AML-193 (cell line): ENCODE measurements at places on chromosomes 12 and 14.

- DNase-seq: no peak
Observed at GRCh38 chr12:54418441-54419087, 502 bp downstream of the ITGA5 start.

GRCh38 chr14:58537004-58537403 lies 100.8 kb upstream of the DACT1 start:
- no peak for DNase-seq

GRCh38 chr14:94355191-94355794 lies 32.2 kb upstream of the SERPINA6 start:
- peak; percentile 29 for DNase-seq

DNA sequence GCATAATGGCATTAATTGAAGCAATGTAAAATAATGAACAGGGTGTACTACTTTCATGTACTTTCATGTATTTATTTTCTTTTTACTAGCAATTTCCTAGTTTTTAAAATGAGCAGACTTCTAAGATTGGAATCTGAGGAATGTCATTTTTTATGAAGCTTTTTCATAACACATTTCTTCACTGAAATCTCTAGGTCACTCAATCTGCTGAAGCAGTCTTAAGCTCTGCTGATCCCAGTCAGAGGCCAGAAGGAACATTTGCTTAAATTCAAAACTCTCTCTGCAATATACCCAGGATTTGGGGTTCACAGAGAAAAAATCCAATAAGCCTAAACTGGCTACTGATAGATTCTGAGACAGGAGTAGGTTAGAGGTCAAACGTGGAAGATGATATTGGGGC lies 73.6 kb upstream of the CNTN1 start:
- no peak for DNase-seq

DNA sequence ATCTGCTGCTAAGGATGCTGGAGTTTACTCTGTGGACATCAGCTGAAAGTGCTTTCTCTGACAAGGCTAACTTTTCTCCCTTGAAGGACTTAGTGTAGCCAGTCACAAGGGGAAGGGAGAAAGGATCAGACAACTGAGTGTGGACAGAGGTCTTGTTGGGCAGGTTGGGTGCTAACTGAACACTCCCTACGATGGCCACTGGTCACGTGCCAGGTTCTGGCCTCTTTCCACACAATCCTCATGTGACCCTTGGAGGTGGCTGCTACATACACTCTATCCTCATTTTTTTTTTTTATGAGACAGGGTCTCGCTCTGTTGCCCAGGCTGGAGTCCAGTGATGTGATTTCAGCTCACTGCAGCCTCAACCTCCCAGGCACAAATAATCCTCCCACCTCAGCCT lies 39.7 kb downstream of the FOXN4 start:
- DNase-seq: no peak

DNA sequence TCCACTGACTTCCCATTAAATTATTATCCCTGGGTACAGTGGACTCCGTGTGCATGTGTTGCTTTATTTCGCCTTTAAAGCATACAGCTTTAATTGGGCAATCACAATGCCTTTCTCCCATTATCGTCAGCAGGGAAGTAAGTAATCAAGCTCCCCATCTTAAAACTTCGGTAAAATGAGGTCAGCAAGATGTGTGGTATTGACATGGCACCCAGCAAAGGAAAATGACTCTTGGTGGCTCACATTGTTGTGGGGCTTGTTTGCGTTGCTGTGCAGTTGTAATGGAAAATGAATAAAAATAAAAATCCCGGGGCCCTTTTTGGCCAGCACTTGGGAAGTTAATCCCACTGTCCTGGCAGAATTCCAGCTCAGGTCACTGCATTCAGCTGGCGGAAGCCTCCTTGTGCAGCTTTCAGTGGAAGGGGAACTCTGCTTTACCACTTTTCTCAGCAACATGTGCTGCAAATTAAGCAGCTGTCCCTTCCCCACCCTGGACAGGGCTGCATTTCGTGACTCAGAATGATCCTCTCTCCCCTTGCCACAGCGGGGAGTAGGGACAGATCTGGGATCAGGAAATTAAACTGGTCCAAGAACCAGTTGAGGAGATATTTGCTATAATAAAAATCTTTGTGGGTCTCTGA lies 13.9 kb upstream of the ATP2A2 start:
- DNase-seq: no peak

DNA sequence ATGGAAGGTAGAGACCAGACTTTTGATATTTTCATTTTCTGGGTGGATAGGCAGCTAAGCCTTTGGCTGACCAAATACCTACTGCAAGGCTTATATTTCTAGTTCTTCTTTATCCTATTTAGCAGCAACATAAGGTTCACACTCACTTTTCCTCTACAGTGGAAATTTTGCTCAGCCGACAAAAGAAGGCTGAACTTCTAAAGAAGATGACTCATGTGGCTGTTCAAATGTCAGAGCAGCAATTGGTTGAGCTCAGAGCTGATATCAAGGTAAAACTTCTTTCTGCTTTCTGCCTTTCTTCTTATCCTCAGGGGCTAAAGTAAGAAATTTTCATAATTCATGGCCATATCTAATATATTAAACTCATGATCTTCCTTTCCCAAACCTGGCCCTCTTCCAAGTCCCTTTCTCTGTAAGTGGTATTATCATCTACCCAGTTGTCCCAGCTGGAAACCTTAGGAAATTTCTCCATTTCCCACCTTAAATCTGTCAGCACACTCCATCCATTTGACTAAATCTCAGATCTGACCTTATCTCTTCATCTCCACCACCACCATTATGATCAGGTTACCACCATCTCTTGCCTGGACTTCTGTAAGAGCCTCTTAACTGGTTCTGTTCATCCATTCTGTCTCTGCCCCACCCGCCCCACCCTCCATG lies 19.8 kb upstream of the KCNH3 start:
- DNase-seq: no peak

- no peak for DNase-seq
Observed at GRCh38 chr12:76018111-76018510, 13.5 kb downstream of the PHLDA1 start.

GRCh38 chr14:35020713-35021112 lies 25.4 kb upstream of the FAM177A1 start:
- no peak for DNase-seq

DNA sequence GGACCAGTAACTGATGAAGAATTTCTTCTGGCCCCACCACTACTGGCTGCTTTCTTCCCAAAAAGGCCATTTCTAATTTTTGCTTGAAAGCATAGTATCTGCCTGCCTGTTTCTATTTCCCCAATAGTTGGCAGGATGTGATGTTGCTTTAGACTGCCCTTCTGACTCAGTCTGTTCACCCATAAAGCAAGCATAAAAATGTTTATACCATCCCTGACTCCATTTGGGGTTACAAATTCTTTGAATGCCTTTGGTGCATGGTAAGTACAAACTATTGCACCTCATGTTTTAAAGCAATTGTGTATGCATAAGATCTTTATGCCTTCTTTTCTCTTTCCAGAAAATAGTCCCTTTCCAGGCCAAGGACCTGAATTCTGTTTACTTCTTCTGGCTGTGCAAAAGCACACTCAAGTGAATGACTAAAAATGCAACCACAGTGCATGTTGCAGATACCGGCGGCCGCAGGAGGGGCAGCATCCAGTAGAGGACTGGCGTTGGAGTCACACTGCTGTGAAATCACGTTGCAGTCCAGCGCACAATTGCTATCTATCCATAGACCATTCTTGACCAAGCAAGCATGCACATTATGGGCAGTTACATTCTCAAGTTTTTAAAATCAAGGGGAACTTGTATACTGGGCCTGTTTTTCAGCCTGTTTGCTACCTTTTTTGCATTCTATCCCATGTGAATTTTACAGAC lies 82.4 kb downstream of the SLC5A8 start:
- no peak for DNase-seq

DNA sequence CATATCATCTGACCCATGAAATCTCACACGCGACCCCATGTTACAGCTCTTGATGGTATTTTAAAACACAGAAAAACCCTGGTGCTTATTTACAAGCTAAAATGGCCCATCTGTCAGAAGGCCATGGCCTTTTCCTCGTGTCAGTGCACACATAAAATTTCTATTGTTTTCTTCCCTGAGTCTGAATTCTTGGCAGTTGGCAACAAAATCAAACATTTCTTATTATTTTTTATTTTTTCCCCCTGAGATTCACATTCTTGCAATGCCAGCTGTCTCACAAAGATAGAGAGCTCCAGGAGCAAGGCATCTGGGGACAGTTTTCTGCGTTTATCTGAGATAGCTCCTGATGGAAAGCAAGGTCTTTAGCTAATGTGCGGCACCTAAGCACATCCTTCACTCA lies 818.1 kb upstream of the TMEM132C start:
- DNase-seq: no peak

DNA sequence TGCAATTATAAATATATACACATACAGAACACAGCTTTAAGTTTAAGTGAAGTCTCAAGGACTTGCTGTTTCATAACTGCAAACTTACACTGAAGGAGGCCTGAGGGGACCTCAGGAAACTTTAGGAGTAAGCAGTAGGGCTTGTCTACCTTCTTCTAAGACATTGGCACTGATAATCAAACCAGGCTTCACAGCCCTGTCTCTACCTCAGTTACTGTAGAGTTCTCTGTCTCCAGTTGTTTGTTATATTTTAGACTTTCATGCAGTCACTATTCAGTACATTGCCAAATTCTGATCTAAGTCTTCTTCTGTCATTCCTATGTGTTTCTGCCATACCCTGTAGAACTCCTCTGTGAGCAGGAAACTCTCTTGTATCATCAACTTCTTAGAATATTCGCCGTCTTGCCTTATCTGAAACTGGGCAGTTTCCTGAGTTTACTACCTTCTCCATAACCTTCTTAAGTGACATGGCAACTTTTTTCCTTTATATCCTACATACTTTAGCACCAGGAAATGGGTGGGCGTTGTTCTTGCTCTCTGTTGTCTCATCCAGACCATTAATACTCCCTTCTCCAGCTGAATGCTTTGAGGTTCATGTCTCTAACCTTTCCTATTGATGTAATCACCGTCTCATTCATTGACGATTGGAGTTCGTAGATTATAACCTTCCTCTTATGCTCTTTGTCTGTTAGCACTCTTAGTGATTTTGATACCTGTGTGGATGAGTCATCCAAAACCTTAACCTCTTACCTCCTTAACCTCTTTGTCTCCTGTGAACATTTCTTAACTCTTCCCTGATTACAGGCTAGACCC lies 11.4 kb downstream of the APAF1 start:
- no peak for DNase-seq

DNA sequence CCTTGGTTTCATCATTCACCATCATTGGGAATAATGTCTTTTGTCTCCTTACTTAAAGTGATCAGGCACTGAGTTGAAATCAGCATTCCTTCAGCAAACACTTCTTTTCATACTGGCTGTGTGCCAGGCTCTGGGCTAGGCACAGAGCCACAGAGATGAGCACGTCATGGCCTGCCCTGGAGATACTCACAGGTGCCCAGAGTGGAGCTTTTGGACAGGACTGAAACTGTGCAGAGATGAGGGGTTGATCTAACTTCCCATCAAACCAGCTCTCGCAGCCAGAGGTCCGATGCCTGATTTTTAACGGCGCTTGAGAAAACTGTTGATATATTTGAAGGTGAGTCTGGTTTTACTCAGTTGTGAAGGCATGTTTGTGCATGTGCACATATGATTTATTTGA lies 43.1 kb downstream of the CACNA1C start:
- no peak for DNase-seq

DNA sequence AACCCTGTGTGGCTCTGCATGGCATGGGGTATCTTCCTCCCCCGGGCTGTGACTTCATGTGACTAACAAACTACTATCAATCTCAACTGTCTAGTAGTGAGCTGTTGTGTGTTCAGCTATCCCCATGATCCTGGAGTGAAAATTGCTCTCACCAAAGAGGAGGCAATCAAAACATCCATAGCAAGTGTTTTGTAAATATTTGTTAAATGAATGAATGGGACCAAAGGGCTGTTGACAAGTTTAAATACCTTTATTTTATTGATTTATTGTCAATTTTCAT lies 138.1 kb upstream of the CPM start:
- DNase-seq: no peak

DNA sequence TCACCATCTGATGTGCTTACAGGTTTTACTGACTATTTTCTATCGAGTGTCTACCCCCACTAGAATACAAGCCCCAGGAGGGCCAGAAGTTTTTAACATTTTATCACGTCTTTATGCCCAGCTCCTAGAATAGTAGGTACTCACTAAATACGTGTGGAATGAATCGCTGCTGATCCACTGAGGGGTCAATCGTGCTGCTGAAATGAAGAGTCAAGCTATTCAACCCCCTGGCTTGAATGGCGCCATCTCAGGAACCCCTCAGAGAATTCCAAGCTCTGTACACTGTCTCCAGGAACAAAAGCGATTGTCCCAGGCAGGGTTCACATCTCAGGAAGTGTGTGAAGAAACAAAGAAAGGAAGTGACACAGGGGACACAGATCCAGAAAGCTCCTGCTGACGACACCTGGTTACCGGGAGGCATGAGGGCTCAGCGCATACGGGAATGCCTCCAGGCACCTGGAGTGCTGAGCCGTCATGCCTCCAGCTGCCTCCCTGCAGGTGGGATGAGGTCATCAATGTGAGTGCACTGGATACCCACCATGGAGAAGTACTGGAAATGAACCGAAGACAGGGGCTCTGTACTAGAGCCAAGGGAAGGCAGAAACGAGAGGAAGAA lies 45.6 kb downstream of the PITPNM2 start:
- DNase-seq: no peak

GRCh38 chr14:105041841-105042765 lies 21.2 kb upstream of the CDCA4 start:
- DNase-seq: no peak

DNA sequence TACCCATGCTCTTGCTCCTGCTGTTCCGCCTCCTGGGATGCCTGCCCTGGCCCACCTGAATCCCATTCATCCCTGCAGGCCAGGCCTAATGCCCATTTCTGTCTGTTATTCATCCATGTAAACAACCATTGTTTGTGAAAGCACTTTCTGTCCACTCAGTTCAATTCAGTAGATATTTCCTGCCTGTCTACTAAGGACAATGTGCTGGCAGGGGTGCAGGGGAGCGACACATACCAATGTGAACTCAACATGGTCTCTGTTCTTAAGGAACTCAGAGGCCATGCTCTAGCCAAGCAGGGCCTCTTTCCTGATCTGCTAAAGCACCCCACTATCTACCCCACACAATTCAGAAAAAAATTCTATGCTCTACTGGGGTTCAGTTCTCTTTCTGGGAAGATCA lies 88.5 kb upstream of the ZFP36L1 start:
- DNase-seq: no peak

- DNase-seq: no peak
Observed at GRCh38 chr12:112420740-112421139, 2.0 kb downstream of the PTPN11 start.

GRCh38 chr12:86601550-86602308 lies 345.5 kb upstream of the MGAT4C start:
- no peak for DNase-seq

- DNase-seq: no peak
Observed at GRCh38 chr14:46053221-46053620, 598.4 kb downstream of the RPL10L start.

GRCh38 chr12:93608313-93608712 lies 35.8 kb downstream of the SOCS2 start:
- no peak for DNase-seq

DNA sequence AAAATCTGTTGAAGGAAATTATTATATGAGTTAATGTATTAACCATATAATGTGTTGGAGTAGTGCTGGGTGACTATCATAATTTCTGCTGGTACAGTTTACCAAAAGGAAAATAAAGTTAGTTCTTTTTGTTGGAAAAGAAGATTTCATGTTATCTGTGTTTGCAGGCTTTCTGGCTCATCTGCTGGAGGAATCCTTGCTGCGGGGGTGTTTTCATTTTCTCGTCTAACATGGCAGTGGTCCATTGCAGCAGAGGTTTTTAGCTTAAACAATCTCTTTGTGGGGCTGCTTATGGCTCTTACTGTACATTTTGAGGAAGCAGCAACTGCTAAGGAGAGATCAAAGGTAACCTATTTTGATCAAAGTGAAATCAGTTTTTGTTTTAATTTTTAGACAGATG lies 24.1 kb downstream of the TMEM260 start:
- no peak for DNase-seq

GRCh38 chr14:60812987-60813386 lies 78.4 kb downstream of the MNAT1 start:
- no peak for DNase-seq
